Non-pigmented ciliary epithelial cell (primary cell): ENCODE measurements at places on chromosomes 12 and 14.

DNA sequence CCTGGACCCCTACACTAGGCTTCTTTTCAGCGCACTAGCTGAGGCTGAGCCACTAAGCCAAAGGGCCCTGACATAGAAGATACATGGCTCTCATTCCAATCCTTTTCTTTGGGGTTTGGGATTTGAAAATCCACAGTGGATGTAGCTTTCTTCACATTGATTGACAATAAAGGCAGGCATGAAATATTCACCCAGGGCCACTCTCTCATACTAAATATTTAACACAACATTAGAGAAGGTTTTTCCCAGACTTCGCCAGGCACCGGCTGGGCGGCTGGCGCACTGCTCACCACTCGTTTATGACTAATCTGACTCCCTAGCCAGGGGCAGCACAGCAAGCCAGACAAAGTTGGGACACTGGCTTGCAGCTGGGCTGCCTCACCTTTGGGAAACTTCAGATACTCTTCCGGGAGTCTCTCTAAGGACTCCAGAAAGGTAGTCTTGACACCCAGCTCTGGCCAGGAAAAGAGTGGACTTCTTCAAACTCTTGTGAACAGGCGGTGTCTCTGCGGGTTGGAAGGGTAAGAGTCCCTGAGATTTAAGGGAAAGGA is 699 bp upstream of the HOXC11 start:
- no peak for DNase-seq

DNA sequence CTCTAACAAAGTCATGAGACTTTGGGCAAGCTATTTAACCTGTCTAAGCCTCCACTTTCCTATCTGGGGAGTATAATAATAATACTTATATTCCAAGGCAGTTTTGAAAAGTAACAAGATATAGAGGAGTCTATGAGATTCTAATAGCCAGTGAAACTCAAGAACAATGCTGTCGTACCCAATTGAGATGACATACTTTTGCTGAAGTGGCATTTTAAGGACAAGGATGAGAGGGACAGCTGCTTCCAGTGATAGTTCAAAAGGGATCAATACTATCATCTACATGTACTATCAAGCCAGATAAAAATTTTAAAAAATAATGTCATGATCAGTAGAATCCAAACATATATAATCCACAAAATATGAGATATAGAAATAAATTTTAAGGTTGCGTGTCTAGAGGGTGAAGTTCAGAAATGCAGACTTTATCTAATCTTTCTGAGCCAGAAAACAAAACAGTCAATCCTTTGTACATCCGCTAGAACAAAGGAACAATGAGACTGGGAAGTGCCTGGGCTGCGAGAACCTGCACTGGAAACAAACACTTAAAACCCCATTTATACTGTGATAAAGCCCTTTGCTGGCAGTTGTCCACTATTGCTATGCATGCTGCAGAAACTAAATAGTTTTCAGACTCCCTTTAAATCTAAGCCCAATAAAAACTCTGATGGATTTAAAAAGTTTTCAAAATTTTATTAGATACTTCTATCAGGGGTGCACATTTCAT is 38.6 kb downstream of the PTPRB start:
- no peak for DNase-seq

DNA sequence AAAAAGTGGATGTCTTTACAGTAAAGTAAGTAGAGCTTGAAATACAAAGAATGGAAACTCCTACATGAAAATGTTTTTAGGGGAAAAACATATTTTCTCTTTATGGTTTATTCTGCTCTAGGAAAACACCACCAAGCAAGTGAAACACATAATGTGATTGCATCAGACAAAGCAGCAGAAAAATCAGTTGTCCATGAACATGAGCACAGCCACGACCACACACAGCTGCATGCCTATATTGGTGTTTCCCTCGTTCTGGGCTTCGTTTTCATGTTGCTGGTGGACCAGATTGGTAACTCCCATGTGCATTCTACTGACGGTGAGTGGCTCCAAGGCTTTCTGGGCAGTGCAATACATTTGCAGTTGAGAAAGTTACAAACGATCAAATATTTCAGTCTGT is 42.6 kb upstream of the PLEKHD1 start:
- DNase-seq, result no peak

- DNase-seq, result no peak
Observed at GRCh38 chr12:131313635-131314034, 359.9 kb downstream of the ADGRD1 start.

DNA sequence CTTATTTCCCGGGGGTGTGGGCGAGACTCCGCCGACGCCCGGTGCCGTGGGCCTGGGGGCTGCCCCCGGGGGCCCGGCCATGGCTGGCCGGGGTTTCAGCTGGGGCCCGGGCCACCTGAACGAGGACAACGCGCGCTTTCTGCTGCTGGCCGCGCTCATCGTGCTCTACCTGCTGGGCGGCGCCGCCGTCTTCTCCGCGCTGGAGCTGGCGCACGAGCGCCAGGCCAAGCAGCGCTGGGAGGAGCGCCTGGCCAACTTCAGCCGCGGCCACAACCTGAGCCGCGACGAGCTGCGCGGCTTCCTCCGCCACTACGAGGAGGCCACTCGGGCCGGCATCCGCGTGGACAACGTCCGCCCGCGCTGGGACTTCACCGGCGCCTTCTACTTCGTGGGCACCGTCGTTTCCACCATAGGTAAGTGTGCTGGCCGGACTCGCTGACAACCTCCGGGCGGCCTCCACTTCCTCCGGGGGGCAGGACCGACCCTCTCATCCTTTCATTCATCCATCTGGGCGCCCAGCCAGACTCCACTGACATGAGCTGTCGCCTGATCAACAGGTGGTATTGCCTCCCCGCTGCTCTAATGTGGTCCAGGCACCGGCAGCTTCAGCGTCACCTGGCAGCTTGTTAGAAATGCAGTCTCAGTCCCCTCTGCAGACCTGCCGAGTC is 467 bp downstream of the KCNK13 start:
- no peak for DNase-seq

DNA sequence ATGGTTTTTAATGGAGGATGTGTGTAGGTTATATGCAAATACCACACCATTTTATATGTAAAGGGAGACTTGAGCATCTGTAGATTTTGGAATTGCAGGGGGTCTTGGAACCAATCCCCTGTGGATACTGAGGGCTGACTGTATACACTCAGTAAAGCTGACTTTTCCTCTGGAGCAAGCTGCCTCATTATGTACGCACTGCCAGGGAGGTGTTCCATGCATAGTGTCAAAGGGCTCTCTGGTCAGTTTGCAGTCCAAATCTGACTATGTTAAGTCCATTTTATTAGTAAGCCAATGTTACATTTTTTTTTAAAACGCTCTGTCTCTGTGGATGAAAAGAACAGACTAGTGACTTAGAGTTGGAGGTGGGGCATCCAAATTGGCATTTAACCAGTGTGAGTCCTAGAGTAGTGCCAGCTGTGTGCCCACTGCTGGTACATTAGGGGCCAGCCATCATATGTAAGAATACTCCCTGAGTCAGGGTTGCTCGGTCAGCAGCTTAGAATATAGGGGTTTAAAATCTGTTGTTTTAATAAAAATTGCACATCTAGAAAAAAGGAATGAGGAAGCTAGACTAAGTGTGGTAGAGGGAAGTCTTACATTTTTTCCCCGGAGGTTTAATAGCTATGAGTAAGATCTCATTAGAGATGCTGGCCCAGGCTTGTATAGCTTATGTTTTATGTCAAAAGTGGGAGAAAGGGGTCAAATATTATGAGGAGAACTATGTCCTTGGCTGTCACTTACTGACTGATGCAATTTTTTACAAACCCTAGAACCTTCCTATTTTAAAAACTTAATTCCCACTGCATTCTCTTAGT is 87.0 kb downstream of the TESC start:
- DNase-seq, result no peak

- DNase-seq, result no peak
Observed at GRCh38 chr14:69354383-69355153, 43.5 kb downstream of the ERH start.
